ENCODE measurements at places on chromosomes 13 and 19.

GRCh38 chr19:49243726-49244125, 81.3 kb downstream of the SLC6A16 start:
- no peak for DNase-seq

DNA sequence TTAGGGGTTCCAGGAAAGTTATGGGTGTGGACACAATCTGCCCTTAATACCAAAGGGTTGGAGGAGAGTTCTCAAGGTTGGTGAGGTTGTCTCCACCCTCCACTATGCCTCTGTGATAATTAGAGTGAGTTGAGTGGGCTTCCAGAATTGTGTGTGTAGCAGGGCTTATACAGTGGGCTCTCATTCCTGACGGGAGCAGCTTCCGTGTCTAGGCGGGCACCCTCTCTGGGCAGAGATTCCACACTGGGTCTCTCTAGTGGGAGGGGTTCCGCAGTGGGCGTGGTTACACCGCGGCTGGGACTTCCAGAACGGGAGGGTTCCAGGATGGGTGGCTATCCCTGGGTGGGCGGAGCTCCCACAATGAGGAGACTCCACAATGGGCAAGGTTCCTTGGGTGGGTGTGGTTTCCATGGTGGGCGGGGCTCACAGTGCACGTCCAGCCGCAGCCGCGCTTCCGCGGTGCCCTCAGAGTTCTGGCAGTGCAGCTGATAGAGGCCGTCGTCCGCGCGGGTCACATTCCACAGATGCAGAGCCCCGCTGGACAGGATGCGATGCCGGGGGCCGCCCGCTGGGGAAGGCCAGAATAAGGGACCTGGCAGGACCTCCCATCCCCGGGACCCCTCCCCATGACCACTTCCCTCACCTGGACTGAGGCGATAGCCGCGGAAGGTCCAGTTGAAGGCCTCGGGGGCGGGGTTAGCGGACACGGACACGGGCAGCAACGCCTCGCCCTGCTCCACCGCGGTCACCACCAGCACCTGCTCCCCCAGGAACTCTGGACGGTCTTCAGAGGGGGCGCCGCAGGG, 8.4 kb downstream of the NPHS1 start:
- no peak for DNase-seq

DNA sequence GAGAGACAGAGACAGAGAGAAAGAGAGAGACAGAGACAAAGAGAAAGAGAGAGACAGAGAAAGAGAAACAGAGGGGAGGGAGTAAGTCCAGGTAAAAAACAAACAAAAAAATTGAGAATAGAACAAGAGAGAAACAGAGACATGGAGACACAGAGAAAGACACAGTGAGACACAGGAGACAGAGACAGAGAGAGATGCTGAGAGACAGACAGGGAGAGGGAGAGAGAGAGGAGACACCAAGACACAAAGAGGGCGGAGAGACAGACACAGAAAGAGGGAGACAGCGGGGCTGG, 5.8 kb upstream of the PROZ start:
- DNase-seq: no peak

- DNase-seq: no peak
These were observed at the start of gene CAMSAP3 for GRCh38 chr19:7595466-7596133. CAMSAP3 (plus strand) TSS chr19:7595863; CDS start chr19:7596003, 140 bp downstream.

GRCh38 chr13:29046588-29046987, 226.4 kb downstream of the MTUS2 start:
- no peak for DNase-seq

DNA sequence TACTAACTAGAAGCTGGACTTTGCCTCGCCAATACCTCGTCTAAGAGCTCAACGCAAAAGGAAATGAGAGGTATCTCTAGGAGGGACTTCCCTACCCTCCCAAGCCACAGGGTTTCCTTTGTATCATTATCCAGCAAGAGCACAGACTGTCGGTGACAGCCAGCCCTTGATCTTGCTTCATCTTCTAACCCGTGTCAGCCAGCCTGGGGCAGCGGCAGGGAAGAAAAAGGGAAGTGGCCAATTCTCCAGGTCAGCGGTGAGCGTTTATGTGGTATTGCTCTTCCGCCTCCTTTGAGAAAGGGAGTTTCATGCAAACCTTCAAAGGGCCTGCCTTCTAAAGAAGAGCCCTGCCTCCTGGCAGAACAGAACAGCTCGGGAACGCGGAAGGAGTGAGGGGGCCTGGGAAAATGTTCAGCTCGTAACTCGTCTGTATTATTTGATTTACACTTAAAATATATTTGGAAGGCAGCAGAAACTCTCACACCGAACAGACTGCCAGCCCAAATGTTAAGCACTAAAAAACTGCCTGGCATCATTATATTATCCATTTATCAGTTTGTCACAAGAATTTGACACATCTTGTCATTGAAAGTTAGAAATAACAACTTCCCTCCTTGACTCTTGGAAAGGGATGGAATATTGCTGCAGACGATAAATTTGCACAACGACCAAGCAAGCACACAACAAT, 41.8 kb downstream of the EFNB2 start:
- DNase-seq: no peak

- DNase-seq: no peak
These were observed 102.1 kb downstream of the ITGBL1 start for GRCh38 chr13:101554420-101555125.

- no peak for DNase-seq
These were observed 24.8 kb downstream of the C2CD4C start for GRCh38 chr19:383922-384798.

DNA sequence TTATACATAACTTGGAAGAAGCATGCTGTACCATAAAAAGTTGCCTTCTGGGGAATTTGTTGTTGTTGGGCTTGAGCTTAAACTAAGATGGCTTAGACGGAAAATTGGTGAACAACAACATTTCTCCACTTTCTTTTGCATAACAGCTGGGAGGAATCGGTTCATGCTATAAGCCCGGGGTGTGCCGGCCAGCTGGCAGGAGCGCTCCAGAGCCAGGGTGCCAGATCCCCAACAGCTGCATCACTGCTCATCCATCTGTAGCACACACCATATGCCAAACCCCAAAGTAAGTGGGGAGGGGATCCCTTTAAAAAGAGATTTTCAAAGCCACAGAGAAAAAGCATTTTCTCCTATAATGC, 419.5 kb upstream of the ARGLU1 start:
- DNase-seq: no peak

GRCh38 chr19:23203841-23204344, 46.3 kb downstream of the ZNF724 start:
- DNase-seq: no peak

- no peak for DNase-seq
These were observed 14.4 kb downstream of the HAUS8 start for GRCh38 chr19:17060802-17061201.
